ENCODE measurements at places on chromosomes 16 and 17.

DNA sequence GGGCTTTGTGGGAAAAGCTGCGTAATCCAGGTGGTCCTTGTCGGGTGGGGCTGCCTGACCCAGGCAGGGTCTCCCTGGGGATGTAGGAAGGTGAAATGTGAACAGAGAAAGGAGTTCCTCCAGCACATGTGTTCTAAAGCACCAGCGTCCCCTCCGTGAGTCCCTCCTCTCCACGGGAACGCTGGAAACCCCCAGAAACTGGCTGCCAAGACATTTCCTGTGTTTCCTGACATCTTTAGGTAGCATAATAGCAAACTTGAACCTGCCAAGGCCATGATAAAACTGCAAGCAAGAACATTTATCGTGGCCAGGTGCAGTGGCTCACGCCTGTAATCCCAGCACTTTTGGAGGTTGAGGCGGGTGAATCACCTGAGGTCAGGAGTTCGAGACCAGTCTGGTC lies 12.6 kb upstream of the PYDC1 start:
- DNase-seq, result no peak

GRCh38 chr16:55039931-55040330 lies 109.3 kb downstream of the IRX5 start:
- DNase-seq, result no peak

GRCh38 chr16:830107-830870 lies 29.8 kb upstream of the GNG13 start:
- no peak for DNase-seq

DNA sequence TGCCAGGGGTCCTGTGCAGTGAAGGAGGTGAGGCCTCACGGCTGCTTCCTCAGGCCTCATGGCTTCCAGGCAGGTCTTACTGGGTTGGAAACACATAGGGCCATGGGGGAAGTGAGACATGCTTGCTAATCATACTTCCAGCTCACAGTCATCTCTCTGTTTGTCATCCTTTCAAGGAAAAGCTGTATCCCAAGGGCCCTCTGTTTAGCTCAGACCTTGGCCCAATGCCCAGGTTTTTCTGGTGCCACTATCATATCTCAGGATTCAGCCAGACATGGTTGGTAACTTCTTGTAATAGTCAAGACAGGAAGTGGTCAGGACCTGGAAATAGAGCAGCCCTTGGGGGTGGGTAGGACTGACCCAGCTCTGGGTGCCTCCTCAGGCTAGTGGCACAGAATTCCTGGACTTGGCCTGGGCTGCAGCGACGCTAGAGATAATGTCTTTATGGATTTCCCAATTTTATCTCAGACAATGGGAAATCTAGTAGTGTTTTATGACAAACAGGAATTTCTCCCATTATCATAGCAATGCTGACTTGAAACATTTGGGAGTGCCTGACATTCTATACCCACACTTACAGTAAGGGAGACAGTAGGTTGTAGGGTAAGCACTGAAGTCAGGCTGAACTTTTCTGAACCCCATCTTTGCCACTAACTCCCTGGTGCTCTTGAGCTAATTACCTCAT lies 13.5 kb upstream of the ITGB3 start:
- DNase-seq, result no peak

DNA sequence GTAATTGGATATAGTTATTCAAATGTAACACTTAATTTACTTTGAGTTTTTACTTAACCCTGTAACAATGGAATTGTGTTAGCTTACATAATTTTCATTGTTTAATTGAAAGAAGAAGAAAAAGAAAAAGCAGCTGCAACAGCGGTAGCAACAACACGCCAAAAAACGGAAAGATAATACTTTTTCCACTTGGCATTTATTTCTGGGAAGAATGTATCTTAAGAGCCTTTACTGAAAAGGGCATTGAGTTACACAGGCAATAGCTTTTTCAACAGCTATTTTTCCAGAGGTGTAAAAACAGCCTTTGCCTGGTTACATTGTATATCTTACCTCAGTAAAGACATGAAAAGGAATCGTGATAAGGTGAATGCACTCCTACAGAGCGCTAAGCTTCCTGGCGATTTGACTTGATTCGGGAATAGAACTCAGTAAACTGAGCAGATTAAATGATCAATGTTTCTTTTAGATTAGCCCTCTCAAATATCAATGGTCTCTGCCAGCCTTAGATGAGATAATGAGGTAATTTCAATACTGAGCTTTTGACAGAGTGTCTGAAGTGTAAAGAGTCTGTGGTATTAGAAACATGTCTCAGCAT lies 311.3 kb downstream of the CDH13 start:
- no peak for DNase-seq

DNA sequence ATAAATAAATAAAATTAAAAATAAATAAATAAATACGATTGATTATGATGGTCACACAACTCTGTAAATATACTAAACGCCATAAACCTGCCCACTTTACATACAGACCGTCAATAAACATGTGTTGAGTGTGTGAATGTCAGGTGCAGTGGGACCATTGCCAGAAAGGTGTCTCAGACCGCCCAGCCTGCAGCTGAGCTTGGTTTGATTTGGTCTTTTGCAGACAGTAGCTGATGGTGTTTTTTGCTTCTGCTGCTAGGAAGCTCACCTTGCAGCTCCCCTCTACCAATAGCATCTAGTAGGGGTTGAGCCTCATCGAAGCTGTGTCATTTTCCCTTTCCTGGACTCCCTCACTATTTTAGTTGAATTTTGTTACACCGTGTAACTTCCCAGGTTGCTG lies 23.5 kb downstream of the UBALD1 start:
- DNase-seq, result no peak

- DNase-seq, result peak; percentile 98
These were observed 826 bp upstream of the TLCD1 start for GRCh38 chr17:28726627-28727491.

GRCh38 chr17:17018021-17018441 lies 24.2 kb upstream of the MPRIP start:
- DNase-seq, result no peak

DNA sequence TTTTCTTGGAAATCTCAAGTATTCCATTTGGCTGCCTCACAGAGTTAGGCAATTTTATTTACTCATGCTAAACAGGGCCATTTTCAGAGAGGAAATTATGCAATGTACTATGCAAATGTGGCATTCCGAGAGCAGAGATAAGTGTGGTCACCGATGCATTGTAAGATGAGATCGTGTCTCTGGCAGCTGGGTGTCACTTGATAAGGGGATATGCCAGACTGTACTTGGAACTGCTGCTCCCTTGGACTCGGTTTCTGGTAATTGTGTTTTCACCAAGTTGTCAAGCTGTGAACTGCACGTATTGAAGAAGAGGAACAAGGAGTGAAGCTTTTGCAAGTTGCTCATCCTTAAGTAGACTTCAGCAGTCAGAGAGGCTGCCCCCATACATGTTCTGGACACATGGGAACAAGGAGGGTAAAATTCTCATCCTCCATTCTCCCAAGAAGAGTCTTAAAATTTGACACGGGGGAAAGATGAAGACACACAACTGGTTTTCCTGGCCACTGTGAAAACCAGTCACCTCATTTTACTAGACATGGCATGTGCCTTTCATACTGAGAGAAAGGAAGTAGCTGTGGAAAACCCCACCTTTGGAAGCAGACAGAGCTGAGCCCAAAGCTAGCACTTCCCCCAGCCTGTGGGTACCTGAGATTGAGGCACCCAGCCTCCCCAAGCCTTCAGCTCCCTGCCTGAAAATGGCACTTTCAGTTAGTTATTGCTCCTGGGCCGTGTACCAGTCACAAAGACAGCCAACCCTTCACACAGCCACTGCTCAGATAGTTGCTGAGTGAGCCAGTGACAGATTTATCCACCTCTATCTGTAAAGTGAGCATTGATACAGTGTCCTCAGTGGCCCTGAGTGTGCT lies 150.7 kb downstream of the SOCS1 start:
- DNase-seq, result no peak

DNA sequence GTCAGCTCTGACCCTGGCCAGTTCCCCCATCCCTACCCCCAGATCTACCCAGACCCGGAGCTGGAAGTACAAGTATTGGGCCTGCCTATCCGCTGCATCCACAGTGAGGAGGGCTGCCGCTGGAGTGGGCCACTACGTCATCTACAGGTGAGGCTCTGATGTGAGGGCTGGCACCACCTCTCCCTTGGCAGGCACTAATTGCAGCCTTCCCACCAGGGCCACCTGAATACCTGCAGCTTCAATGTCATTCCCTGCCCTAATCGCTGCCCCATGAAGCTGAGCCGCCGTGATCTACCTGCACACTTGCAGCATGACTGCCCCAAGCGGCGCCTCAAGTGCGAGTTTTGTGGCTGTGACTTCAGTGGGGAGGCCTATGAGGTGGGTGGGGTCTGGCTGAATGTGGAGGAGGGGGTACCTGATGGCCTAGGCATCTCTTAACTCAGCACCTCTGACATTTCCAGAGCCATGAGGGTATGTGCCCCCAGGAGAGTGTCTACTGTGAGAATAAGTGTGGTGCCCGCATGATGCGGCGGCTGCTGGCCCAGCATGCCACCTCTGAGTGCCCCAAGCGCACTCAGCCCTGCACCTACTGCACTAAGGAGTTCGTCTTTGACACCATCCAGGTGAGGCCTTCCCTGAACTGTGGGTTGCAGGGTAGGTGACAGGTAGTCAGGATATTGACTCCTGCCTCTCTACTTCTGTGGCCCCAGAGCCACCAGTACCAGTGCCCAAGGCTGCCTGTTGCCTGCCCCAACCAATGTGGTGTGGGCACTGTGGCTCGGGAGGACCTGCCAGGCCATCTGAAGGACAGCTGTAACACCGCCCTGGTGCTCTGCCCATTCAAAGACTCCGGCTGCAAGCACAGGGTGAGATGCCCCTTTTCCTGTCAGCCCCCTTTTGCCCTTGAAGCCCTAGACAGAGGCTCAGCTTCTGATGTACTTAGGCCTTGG lies 4.3 kb downstream of the TRAF4 start:
- DNase-seq, result no peak

DNA sequence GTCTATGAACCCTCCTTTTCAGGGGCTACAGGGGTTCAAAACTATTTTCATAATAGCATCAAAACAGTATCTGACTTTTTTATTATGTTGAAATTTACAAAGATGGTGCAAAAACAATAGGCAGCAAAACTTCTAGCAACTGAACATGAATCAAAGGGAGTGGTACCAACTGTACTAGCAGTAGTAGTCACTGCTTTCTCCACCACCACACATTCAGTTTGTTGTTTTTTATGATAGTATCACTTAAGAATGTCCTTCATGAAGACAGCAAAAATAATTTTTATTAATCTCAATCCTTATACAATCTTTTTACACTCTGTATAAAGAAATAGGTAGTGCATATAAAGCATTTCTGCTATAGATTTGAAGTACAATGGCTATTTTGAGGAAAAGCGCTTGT lies 47.6 kb downstream of the MED13 start:
- no peak for DNase-seq

DNA sequence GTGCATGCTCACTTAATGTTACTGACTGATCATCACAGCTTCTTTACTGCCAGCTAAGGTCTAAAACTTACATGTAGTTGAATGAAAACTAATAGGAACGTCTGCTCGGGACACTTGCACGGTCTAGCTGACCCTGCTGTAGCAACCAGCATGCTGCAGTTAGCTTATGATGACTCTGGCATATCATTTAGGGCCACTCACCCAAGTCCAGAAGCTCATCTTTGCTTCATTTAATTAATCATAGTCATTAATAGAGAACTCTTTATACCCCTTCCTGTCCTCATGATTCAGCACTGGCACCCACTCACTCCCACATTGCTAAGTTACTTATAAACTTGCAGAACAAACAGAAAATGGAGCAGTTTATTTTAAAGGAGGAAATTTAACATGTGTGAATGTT lies 136.3 kb downstream of the NLK start:
- DNase-seq, result no peak

DNA sequence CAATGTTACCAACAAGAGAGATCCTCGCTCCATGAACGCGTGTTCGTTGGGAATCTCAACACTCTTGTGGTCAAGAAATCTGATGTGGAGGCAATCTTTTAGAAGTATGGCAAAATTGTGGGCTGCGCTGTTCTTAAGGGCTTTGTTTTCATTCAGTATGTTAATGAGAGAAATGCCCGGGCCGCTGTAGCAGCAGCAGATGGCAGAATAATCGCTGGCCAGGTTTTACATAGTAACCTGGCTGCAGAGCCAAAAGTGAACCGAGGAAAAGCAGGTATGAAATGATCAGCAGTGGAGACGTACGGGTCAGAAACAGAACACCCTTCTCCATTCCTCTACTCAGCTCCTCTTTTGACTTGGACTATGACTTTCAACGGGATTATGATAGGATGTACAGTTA lies 13.3 kb downstream of the SOCS1 start:
- no peak for DNase-seq

DNA sequence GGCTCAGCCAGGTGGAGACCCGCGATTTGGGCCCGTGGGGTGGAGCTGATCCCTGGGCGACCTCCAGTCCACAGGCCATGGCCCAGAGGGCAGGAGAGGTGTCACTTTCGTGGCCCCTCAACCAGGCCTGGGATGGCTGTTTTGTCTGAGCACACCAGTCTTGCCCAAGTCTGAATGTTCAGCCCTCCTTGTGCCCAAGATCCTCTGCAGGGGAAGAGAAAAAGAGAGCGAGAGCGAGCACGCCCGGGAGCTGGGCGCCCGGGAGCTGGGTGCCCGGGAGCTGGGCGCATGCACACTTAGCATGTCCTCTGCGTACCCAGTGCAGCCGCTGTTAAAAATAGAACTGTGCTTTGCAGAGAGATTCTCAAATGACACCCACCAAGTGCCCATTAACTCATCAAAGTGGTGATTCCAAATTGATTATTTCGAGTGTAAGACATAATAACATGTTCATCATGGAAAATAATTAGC lies 403.3 kb upstream of the TNRC6C start:
- DNase-seq, result no peak

- no peak for DNase-seq
These were observed 24.5 kb upstream of the GPRC5C start for GRCh38 chr17:74407384-74407783.

DNA sequence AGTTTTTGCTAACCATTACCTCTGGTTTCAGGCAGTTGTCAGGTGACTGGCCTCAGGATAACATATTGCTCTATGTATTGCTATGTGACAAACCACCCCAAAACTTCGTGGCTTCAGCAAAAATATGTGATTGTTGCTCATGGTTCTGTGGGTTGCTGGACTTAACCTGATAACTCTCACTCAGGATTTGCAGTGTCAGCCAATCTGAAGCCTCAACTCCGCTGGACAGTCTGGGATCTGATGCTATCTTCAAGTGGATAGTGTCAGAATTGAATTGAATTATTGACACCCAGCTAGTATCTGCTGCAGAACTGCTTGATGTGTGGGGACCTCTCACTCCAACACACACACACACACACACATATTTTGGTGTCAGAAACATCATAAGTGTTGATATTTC lies 34.7 kb upstream of the GUCY2D start:
- DNase-seq, result no peak

GRCh38 chr17:15381707-15382106 lies 40.3 kb upstream of the TEKT3 start:
- no peak for DNase-seq

- DNase-seq, result no peak
These were observed 207.3 kb downstream of the NTN1 start for GRCh38 chr17:9228408-9229159.

DNA sequence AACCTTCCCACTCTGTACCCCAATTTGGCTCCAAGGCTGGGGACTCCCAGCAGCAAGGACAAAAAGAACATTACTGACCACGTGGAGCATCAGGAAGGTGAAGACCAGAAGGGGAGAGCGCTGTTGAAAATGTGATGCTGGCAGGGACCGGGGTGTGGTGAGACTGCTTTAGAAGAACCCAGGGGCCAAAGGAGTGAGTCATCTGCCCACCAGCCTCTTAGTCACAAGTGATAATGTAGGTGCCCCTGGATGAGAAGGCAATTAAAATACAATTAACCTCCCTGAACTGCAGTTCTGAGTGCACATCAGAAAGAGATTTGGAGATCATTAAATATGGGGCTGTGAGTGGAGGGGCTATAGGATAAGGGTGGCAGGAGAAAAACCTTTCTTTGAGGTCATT lies 366.6 kb upstream of the CCL2 start:
- no peak for DNase-seq

GRCh38 chr17:77343031-77343800 lies 202.4 kb downstream of the SEC14L1 start:
- DNase-seq, result no peak

Data from NCI-H748 treated with DMSO at 0.1 percent for 48 hours (cell line).